ENCODE measurements at places on chromosomes 5 and 9.
A peak's percentile ranks its signal among the peaks of the same experiment; 100 is the strongest.

GRCh38 chr5:88831816-88832215, 51.2 kb downstream of the MEF2C start:
- DNase-seq, result no peak

GRCh38 chr5:175813943-175814630, 57.3 kb upstream of the CPLX2 start:
- no peak for DNase-seq

- peak; percentile 8 for DNase-seq
Observed at GRCh38 chr9:114798780-114799427, 6.9 kb downstream of the TNFSF15 start.

DNA sequence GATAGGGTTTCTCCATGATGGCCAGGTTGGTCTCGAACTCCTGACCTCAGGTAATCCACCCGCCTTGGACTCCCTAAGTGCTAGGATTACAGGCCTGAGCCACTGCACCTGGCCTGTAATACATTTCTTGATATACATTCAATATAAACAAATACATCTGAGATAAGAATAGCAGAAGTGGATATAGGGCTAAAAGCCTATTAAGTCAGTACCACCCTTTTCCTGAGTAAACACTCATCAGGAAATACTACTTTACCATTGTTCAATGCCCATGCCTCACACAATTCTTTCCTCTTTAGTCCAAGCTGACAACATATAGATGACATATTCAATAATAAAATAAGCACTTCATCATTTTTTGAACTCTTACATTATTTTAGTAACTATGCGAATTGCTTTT, 64.8 kb downstream of the MRPS27 start:
- no peak for DNase-seq

DNA sequence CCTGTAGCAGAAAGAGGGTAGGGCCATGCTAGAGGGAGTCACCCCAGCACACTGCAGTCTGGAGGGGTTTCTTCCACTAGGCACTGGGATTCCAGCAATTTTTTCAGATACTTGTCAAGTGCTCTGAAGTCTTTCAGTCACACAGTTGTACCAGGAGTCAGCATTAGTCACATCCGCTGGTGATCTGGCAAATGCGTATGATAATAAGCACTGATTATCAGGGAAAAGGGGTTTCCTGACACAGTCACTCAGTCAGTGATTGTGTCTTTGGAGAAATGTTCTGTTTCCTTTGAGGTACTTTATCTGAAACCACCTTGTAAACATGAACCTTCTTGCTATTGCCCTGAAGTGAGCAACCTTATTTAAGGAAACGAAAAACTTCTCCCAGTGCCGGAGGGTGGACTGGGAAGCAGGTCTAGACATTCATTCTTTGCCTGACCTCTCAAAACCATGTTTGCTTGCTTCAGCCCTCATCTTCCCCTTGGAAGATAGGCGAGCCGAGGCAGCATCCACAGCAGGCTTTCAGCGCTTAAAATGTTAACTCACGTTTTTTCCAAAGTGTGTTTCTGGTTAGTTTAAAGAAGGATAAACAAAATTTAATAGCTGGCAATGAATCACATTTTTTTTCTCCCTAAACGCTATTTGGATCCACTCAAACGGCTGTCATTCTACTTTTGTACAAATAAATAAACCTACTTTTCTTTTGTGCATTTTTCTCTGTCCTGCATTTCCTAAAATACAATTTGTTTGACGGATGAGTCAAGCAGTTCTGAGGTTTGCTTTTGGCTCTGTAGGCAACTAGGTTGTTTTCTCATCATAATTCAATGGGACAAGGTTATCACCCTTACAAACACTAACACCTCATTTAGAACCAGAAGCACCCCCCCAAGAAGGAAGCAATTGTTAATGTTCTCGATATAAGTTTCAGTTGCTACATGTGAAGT, 77.7 kb downstream of the FOXD1 start:
- no peak for DNase-seq

DNA sequence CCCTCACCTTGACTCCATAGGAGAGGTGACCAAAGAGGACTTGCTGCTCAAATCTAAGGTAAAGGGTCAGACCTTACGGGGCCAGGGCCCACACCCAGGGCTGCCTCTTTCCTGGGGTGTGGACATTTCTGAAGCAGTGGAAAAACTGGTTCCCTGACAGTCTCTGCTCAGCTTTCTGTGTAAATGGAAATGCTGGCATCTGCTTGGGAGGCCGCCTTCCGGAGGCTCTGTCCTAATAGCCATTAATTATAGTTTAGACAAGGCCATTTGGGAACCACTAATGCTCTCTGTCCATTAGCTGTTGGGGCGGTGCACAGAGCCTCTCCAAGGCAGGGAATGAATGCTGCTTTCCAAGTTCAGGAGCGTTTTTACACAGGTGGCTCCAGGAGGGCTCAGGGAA, 17.3 kb downstream of the USP20 start:
- no peak for DNase-seq

DNA sequence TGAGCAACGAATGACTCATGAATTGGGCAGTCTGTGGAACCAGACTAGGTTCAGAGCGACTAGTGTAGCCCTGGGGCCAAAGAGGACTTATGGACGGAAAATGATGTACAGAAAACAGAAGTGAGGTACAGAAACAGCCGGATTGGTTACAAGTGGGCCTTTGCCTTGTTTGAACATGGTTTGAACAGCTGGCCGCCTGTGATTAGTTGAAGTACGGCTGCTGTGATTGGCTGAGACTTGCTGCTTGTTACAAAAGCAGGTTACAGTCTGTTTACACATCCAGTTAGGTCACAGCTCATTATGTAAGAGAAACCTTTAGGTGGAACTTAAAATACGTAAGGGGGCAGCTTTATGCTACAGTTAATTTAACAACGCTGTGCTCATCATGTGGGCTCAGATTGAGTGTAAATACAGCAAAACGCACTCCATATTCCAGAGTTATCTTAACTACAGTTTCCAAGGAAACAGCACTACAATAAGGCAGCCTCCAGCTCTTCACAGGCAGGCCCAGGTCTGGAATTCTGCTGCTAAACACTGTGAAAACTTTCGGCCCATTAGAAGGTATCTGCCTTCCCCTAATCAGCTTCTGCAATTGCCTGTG, 6.5 kb downstream of the AMACR start:
- DNase-seq, result peak; percentile 100

GRCh38 chr5:112647428-112647827, 90.3 kb upstream of the APC start:
- no peak for DNase-seq

DNA sequence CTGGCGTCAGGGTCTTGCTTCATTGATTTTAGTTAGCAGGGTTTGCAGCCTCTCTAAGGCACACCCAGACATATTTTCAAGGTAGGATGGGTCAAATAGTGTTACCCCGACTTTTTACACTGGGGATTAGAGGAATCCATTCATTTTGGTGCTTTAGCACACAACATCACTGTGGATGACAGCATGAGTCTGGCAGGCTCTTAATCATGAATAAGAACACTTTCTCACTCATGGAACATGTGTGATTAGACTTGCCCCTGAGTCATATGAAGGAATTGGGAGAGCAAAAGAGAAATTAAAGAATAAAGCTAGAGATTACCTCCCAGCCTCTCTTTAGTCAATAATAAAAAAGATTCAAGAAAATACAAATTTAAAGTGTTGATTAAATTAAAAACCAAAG, 175.6 kb downstream of the SEMA5A start:
- DNase-seq, result no peak

DNA sequence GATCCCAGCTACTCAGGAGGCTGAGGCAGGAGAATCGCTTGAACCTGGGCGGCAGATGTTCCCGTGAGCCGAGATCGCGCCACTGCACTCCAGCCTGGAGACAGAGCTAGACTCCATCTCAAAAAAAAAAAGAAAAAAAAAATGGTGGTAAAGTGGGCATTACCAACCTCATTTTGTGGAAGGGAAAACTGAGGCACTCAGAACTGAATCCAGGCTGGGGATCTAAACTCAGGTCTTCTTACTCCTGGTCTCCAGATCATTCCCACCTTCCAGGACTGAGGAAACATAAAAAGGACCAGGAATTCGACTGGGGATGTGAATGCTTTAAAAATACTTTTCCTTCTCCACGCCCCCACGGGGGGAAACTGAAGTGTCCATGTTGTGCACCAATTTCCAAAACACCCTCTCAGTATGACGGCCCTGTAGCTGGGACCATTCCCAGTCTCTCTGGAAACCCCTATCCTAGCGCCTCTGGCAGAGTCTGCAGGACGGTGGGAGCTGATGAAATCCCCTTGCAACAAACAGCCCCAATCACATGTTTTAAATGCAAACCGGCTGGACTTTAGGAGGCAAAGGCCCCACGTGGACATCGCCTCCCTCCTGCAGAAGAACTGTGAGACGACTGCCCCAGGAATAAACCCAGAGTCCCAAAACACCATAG, 8.9 kb upstream of the AKNA start:
- DNase-seq, result no peak

DNA sequence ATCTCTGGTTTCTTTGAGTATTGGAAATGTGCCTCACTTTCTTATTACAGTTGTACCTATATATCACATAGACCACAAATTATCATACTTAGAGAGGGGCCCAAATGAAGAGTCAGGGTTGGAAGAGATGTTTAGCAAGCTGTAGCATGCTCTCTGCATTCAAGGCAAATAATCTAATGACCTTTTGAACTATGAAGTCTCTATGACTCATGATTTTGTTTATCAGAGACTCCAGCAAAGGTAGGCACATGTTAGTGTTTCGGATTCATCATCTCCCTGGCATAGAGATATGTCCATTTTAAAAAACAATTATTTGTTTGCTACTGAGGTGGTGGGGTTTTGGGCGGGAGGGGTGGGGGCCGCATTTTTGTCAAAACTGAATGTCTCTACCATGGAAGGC, 2000.1 kb downstream of the EFNA5 start:
- DNase-seq, result no peak

- DNase-seq, result no peak
Observed at GRCh38 chr5:67561151-67561932, 364.7 kb upstream of the CD180 start.

DNA sequence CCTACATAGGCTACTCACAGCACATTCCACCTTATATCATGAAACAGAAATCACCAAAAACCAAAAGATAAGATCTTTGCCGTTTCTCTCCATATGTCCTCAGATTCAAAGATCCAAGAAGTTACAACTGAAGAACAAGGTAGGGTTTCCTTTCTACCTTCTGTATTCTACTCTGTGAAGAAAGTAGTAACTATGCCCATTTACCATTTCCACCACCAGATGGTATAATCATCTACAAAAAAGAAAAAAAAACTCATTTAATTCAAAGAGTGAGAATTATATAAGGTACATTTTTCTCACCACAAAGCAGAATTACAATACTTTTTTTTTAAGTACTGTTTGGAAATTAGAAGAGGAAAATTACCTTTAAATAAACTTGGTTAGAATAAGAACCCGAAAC, 172.6 kb upstream of the PTGER4 start:
- DNase-seq, result no peak

- no peak for DNase-seq
Observed at GRCh38 chr5:163890261-163890660, 384.8 kb downstream of the MAT2B start.

- no peak for DNase-seq
Observed at GRCh38 chr5:125336401-125336800, 590.0 kb upstream of the ZNF608 start.

DNA sequence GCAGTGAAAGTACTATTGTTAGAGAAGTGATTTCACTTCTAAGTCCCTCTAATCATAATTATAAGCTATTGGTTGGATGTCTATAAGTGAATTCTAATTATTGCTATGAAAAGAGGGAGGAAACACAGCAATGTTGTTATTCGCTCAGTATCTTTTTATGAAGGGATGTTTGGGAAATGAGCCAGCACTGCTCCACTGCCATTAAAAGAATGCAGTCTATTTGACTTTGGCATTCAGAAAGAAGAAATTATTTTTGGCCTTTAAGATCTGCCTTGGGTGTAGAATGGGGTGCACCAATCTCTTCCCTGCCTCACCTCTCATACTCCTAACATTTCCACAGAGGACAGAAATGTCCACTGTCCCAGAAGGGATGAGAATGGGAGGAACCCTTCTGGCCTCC, 332.0 kb downstream of the SPATA31D1 start:
- no peak for DNase-seq

GRCh38 chr9:132372177-132373095, 17.6 kb upstream of the SETX start:
- no peak for DNase-seq

DNA sequence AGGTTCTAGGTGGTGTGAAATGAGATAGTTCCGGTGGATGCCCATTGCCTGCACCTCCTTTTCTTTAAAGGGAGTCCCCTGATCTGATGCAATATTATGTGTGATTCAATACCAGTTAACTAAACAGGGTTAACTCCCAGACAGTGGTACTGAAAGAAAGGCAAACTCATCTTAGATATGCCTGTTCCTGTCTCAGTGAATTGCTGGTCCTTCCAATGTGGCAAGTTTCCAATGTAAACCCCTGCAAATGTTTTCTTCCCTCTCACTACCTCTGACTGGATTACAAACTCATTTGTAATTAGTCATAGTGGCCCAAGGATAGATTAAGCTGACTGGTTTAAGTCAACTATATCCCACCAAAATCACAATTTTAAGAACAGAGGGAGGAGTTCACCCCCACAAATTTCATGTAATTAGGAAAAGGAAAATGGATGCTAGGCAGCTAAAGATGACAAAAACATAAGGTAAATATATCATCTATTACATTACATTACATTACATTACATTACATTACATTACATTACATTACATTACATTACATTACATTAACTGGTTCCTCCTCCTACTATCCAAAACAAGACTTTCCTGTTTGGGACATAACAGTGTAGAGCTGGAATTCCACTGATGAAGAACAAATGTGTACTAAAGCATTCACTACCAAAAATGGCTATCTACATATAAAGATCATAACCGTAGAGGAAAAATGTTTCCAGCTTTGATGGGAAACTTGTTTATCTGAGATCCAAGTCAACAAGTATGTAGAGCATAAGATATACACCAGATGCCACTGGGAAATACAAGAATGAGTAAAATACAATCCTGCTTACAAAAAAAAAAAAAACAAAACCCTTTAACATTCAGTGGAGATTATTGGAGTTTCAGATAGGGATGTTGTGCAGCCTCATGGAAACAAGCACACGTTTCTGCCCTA, 121.5 kb upstream of the SNX2 start:
- no peak for DNase-seq

DNA sequence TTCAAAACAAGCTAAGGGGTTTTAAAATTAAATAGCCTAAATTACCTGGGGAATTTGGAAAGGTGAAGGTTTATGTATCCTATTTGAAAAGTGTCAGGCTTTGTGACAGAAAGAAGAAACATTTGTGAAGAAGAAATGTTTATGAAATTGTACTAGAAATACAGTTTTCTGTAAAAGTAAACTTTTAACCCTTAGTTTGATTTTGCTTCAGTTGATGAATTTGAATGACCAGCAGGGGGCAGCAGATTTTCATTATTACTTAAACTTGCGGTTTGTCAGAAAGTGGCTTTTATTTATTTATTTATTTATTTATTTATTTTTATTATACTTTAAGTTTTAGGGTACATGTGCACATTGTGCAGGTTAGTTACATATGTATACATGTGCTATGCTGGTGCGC, 58.1 kb downstream of the NNT start:
- DNase-seq, result peak; percentile 29

DNA sequence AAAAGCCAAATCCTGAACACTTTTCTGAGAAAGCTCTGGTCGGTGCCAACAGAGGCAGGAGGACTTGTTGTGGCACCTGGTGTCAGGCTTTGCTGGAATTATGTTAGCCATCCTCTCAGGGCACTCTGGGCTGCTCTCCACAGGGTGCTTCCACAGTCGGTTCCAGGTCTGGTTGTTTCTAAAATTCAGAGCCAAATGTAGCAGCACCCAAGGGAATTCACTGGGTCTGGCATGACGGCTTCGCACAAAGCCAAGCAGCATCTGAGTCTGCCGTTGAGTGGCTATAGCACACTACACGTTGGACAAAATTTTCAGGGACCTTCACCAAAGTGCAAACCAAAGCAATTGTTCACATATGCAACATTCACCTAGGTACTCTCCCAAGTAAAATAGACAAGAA, 110.2 kb downstream of the PJA2 start:
- no peak for DNase-seq
